ENCODE measurements at places on chromosomes 2 and 18.

GRCh38 chr18:10405014-10405493, 49.4 kb upstream of the APCDD1 start:
- H3K4me1 ChIP-seq, result no peaks in the 10 kb centered on the region
- no peak overlapping the region for H3K27ac ChIP-seq
- no peak for DNase-seq

- H3K27ac ChIP-seq, result no peak overlapping the region
- H3K36me3 ChIP-seq, result no peaks in the 10 kb centered on the region
- no peak overlapping the region for H3K4me3 ChIP-seq
- H3K27me3 ChIP-seq, result no peaks in the 10 kb centered on the region
- H3K4me1 ChIP-seq, result no peaks in the 10 kb centered on the region
Measured at GRCh38 chr2:75173740-75174139, 25.6 kb downstream of the TACR1 start.

GRCh38 chr2:38438133-38438882, 61.2 kb upstream of the ATL2 start:
- DNase-seq, result no peak
- no peak overlapping the region for H3K27ac ChIP-seq
- H3K27me3 ChIP-seq, result peaks cover 3% of the 10 kb centered on the region
- H3K36me3 ChIP-seq, result no peaks in the 10 kb centered on the region
- no peak overlapping the region for H3K4me3 ChIP-seq

DNA sequence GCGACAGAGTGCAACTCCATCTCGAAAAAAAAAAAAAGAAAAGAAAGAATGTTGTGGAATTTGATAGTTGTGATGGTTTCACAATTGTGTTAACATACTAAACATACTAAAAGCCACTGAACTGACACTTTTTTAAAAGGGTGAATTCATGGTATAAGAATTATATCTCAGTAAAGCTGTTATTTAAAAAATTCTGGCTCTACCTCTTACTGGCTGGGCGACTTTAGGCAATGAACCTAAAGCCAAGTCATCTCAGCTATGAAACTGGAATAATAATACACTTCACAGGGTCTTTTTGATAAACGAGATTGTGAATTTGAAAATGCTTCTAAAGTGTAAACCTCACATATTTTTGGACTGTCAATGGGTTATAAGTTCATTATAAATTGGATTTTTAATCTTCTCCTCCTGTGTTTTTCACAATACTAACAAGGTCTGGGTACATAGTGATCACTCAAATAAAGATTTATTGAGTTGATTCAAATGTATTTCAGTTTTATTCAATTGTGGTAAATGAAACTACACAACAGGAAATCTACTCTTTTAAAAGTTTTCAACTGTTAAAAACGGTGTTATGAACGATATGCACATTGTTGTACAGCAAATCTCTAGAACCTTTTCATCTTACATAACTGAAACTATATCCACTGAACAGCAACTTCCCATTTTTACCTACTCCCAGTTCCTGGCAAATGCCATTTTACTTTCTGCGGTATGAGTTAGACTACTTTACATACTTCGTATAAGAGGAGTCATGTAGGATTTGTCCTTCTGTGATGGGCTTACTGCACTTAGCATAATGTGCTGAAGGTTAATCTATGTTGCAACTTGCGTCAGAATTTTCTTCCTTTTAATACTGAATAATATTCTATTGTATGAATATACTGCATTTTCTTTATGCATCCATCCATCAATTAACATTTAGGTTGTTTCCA, 43.0 kb upstream of the GTF2A1L start:
- no peak overlapping the region for H3K27ac ChIP-seq
- no peaks in the 10 kb centered on the region for H3K4me1 ChIP-seq
- no peaks in the 10 kb centered on the region for H3K27me3 ChIP-seq
- DNase-seq, result no peak

DNA sequence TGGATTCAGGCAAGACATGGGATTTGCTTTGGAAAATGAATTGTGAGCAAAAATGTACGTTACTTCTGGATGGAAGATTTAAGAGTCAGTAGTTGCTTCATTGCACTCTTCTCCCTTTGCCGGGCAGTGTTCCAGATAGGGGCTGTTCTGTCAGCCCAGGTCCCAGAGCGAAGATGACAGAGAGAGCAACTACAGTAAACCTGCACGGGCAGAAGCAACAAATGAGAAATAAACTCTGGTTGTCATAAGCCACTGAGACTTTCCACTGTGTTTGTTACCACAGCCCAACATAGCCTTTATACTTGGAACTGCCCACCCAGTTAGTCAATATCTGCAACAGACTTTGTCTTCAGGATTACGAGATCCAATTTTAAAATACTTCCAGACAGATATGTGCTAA, 83.3 kb downstream of the CACNB4 start:
- H3K4me3 ChIP-seq, result no peak overlapping the region
- no peaks in the 10 kb centered on the region for H3K36me3 ChIP-seq
- H3K27ac ChIP-seq, result no peak overlapping the region
- H3K4me1 ChIP-seq, result no peaks in the 10 kb centered on the region
- DNase-seq, result no peak
- no peaks in the 10 kb centered on the region for H3K27me3 ChIP-seq

DNA sequence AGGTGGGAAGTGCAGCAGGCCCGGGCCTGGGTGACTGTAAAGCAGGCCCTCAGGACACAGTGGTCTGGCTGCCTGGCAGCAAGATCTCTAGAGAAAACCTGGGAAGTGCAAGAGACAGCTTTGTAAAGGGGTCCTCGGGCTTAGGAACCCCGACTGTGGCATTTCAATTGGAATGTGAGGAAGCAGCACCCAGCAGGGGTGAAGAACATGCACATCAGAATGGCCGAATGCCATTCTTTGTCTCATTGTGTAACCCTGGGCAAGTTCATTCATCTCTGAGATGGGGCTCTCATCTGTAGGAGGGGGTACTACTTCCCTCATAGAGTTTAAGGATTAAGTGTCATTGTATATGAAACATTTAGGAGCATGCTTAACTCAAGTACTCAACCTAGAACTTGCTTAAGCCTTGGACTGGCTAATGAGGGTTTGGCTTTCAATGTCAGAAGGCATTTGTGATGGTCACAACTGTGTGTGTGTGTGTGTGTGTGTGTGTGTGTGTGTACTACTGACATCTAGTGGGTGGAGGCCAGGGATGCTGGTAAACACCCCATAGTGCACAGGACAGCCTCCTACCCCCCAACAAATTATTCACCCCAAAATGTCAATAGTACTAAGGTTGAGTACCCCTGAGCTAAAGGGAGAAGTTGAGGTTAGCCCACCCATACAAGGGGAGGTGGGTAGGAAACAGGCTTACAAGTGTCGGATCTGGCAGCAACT, 29.3 kb downstream of the MEX3C start:
- no peaks in the 10 kb centered on the region for H3K27me3 ChIP-seq
- DNase-seq, result no peak
- H3K4me3 ChIP-seq, result no peak overlapping the region
- H3K27ac ChIP-seq, result no peak overlapping the region
- no peaks in the 10 kb centered on the region for H3K36me3 ChIP-seq

GRCh38 chr2:30321466-30321865, 90.1 kb downstream of the LBH start:
- no peaks in the 10 kb centered on the region for H3K36me3 ChIP-seq
- no peaks in the 10 kb centered on the region for H3K4me1 ChIP-seq
- DNase-seq, result no peak
- no peak overlapping the region for H3K27ac ChIP-seq

- no peak overlapping the region for H3K4me3 ChIP-seq
- H3K27ac ChIP-seq, result no peak overlapping the region
- no peak for DNase-seq
- H3K36me3 ChIP-seq, result no peaks in the 10 kb centered on the region
Measured at GRCh38 chr2:161943011-161943410, 131.0 kb downstream of the DPP4 start.

- no peak for DNase-seq
- H3K4me1 ChIP-seq, result no peaks in the 10 kb centered on the region
- H3K4me3 ChIP-seq, result no peak overlapping the region
- no peak overlapping the region for H3K27ac ChIP-seq
Measured at GRCh38 chr2:94999431-94999883, 26.1 kb upstream of the MAL start.

DNA sequence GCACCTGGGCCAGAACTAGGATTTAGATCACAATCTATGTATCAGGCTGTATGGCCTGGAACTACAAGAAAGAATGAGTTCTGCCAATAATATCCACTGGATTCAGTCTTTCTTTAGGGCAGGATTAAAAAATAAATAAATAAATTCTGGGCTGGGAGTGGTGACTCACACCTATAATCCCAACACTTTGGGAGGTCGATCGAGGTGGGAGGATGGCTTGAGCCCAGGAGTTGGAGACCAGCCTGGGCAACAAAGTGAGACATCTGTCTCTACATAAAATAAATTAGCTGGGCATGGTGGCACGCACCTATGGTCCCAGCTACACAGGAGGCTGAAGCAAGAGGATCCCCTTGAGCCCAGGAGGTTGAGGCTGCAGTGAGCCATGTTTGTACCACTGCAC, 8.1 kb downstream of the AMMECR1L start:
- H3K36me3 ChIP-seq, result peaks cover 15% of the 10 kb centered on the region
- no peak for DNase-seq
- no peaks in the 10 kb centered on the region for H3K27me3 ChIP-seq
- no peak overlapping the region for H3K4me3 ChIP-seq

GRCh38 chr2:184646177-184646576, 47.8 kb downstream of the ZNF804A start:
- no peaks in the 10 kb centered on the region for H3K36me3 ChIP-seq
- no peaks in the 10 kb centered on the region for H3K4me1 ChIP-seq
- H3K27me3 ChIP-seq, result no peaks in the 10 kb centered on the region

GRCh38 chr2:85667561-85668008, 414 bp downstream of the SFTPB start:
- no peaks in the 10 kb centered on the region for H3K27me3 ChIP-seq
- no peaks in the 10 kb centered on the region for H3K36me3 ChIP-seq
- no peak for DNase-seq
- no peaks in the 10 kb centered on the region for H3K4me1 ChIP-seq

- no peaks in the 10 kb centered on the region for H3K4me1 ChIP-seq
- H3K27me3 ChIP-seq, result no peaks in the 10 kb centered on the region
- H3K4me3 ChIP-seq, result no peak overlapping the region
- DNase-seq, result no peak
Measured at GRCh38 chr2:9445089-9445488, 21.6 kb downstream of the CPSF3 start.

DNA sequence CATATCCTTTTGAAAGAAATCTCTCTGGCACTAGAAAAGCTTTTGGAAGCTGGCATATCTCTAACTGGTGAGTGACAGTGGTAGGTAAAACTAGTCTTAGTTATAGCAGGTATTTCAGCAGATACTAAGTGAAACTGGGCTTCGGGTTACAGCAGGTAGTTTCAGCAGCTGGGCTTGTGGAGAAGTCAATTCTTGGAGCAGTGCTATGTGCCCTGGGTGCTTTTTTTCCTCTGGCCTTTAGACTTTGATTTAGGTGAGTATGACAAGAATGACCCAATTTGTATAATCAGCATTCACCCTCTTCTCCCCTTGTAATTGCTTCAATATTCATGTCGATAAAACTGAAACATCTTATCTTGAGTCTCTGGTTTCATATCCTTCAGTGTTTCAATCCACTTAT, 123.1 kb downstream of the KYNU start:
- no peaks in the 10 kb centered on the region for H3K27me3 ChIP-seq
- H3K4me3 ChIP-seq, result no peak overlapping the region
- no peaks in the 10 kb centered on the region for H3K4me1 ChIP-seq
- H3K36me3 ChIP-seq, result no peaks in the 10 kb centered on the region
- DNase-seq, result no peak

- no peak overlapping the region for H3K27ac ChIP-seq
- DNase-seq, result no peak
- H3K4me1 ChIP-seq, result no peaks in the 10 kb centered on the region
- no peak overlapping the region for H3K4me3 ChIP-seq
Measured at GRCh38 chr2:181778621-181779201, 98.4 kb upstream of the NEUROD1 start.

- DNase-seq, result no peak
- H3K4me3 ChIP-seq, result no peak overlapping the region
- H3K4me1 ChIP-seq, result peaks cover 3% of the 10 kb centered on the region
- no peaks in the 10 kb centered on the region for H3K36me3 ChIP-seq
- peaks cover 7% of the 10 kb centered on the region for H3K27me3 ChIP-seq
Measured at GRCh38 chr2:233935426-233935825, 18.3 kb downstream of the TRPM8 start.

DNA sequence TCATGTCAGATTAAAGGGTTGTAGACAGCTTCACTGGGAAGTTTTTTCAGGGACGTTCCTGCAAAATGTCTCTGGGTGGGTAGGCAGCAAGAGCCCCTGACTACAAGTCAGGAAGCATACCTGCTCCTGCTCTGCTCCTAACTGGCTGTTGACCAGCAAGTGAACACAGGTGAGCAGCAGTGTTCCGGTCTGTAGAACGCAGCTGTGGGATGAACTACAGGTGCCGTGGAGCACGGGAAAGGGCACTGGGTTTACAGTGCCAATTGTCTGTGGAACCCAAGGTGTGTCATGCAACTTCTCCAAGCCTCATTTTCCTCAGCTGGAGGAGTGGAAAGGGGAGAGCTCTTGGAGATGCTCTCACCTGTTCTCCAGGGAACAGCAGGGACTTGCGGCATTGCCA, 6.6 kb downstream of the ASB18 start:
- no peaks in the 10 kb centered on the region for H3K36me3 ChIP-seq
- H3K4me1 ChIP-seq, result no peaks in the 10 kb centered on the region
- H3K4me3 ChIP-seq, result no peak overlapping the region
- no peaks in the 10 kb centered on the region for H3K27me3 ChIP-seq
- no peak for DNase-seq
